Dermis lymphatic vessel endothelial cell (primary cell): ENCODE measurements at places on chromosomes 2 and 18. TPM values are rescaled to one million over a fixed set of nuclear protein-coding genes. Genes with fewer than 3 reads are reported as not detected.

The RIOK3 gene
- 72.5 and 78.0 TPM in 2 replicates for total RNA-seq

The TLX2 gene
- not detected in 2 replicates for total RNA-seq

The MYL12A gene
- total RNA-seq: 1,097 and 1,572 TPM in 2 replicates

The MAP3K19 gene
- not detected in 2 replicates for total RNA-seq

The MDH1 gene
- total RNA-seq: 95.4 and 102 TPM in 2 replicates

The COQ10B gene
- 25.2 and 39.7 TPM in 2 replicates for total RNA-seq

The BCL11A gene
- 0.65 and 1.4 TPM in 2 replicates for total RNA-seq

The DSG1 gene
- not detected in 2 replicates for total RNA-seq

The DCDC2C gene
- total RNA-seq: not detected in 2 replicates

The CCDC68 gene
- total RNA-seq: 0.34 and 1.4 TPM in 2 replicates

The TUBA4B gene
- not detected in 2 replicates for total RNA-seq

The PSMG2 gene
- 67.5 and 95.9 TPM in 2 replicates for total RNA-seq

The ACADL gene
- not detected in 2 replicates for total RNA-seq
